CD4-positive, alpha-beta memory T cell (primary cell): ENCODE measurements at places on chromosomes 4 and X.

DNA sequence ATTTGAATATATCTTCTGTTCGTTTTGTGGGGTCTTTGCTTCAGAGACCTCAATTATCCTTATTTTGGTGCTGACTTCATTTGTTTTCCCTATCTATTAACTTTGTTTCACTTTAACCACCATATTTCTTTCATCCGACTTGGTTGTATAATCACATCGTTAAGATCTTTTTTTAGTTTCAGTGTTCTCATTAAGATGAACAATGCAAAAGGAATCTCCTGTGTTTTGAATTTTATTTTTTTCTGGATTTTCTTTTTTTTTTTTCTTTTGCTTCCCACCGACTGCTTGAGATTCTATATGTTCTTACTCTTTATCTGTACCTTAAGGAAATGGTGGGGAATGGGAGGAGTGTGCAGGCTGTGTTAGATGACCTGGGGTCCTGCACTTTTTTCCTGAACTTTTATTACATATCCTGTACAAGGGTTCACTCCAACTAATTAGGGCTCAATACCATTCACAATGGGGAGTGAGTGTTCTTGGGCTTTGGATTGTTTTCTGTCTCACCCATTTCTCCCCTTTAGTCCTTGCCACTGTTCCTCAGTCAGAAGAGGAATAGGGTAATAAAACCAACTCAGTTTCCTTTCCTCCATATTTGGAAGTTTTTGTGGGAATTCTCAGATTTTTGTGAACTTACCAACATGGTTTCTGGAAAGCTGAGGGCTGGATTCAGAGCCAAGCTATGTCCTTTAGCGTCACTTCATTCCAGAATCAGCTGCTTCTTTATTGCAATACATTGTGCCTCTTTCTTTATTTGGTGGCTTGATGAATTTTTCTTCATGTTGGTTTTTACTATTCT lies 43.2 kb upstream of the BMPR1B start:
- DNase-seq, result no peak

GRCh38 chr4:48147621-48148020 lies 13.6 kb upstream of the TXK start:
- DNase-seq, result no peak

DNA sequence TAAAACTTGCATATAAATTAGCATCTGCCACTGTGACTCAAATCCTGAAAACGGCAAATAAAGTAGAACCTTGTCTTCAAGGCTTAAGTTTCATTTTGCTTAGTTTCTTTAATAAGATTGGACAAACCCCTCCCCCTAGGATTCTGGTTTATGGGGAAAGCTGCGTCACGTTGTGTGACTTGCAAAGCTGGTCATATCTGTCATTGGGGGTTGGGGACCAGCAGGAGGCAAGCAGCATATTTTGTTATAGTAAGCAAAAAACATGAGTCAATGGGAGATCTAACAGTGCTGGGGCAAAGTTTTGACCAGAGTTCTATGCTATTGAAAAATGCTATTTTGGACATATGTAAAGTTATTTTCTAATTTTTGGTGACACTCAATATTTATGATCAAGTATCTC lies 407.3 kb downstream of the PCDH18 start:
- DNase-seq, result no peak

- no peak for DNase-seq
These were observed 58.9 kb upstream of the SPP1 start for GRCh38 chr4:87916626-87917025.

GRCh38 chr4:5798462-5798861 lies 87.5 kb downstream of the EVC start:
- DNase-seq, result no peak

DNA sequence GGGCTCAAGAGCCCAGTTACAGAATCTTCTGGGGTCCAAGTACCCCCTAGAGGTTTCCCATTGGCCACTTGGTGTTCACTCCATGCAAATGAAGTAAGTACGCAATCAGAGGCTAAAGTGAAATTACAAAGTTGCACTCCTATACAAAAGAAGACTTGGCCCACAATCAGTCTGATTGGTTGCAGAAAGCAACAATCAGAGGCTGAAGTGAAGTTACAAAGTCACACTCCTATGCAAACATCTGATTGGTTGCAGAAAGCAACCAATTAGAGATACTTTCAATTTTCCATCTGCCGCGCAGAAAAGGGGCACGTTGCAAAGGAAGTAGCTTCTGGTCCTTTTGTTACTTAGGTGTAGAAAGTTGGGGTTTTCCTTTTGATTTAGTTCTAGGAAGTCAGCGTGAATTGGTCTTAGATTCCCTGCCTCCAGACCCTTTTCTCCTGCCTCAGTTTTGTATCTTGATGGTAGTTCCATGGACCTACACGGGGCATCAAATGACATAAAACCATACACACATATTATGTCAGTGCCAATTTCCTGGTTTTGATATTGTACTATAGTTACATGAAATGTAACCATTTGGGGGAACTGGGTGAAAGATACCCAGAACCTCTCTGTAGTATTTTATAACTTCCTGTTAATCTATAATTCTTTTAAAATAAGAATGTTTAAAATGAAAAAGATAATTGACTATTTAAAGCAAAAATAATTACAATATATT lies 12.4 kb upstream of the PIN4 start:
- DNase-seq, result peak; percentile 77

DNA sequence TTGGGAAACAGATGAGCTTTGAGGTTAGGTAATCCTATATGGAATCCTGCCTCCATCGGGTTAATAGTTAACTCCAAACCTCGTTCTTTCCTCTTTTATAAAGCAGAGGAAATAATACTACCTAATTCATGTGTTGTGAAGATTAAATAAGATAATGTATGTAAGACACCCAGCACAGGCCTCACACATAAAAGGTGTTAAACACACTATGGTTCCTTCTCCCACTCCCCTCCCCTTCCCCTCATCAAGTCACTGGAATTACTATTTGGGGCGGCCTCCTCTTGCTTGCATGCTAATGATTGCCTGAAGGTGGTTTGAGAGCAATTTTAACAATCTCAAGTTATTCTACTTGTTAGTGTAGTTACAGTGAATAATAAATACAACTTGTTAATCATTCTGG lies 404.4 kb upstream of the RASGEF1B start:
- DNase-seq, result no peak

GRCh38 chrX:1486177-1486576 lies 33.5 kb upstream of the ASMTL start:
- no peak for DNase-seq

DNA sequence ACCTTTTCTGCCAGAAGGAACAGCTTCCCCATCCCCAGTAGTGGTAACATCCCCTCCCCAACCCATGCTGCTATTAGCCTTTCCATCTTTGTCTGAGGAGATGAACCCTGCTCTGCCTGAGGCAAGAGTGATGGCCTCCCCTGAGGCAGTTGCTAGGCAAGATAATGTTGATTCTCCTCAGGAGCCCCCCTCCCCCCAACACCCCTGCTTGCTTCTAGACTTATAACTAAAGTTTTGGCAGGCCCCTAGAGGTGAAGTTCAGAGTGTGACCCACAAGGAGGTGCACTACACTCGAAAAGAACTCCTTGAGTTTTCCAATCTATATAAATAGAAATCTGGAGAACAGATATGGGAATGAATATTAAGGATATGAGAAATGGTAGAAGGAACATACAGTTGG lies 962.5 kb downstream of the ADGRL3 start:
- DNase-seq, result no peak
